Naive thymus-derived CD8-positive, alpha-beta T cell (primary cell): ENCODE measurements at places on chromosomes 6 and 20. TPM values are rescaled to one million over a fixed set of nuclear protein-coding genes. Genes with fewer than 3 reads are reported as not detected.

DNA sequence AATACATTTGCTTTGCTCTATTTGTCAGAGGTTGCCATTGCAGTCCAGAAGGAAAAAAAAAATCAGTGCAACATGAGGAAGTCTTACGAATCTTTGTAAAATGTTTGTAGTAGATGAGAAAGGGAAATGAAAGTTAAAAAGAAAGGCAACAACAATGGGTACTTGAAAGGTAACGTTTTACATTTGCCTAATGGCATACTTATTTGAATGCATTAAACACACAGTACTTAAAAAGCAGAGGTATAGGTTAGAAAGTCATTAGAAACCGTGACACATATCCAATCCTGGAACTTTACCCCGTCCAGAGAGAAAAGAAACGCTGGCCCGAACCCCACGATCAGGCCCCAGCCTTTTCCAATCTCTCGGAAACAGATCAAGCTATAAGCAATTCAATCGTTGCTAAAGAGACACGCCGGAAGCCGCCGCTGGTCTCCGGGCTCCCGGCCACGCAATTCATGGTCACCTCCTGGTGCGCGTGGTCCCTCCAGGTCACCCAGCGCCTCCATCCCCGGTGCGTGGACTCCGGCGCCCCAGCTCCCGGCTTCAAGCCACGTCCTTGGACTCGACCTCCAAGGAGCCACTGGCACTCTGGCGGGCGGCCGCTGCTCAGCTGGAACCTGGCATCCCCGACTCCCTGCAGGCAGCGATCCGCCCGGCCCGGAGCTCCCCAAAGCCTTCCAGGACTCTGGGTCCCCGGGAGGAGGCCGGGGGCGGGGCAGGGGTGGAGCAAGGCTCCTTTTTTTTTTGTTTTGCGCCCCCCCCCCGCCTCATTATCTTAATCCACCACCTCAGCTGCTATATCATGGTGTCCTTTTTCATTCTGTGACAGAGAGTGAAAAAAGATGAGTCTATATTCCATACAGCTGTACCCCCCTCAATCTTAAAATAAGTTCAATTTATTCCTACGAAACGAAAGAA lies at the start of gene SLC18B1:
SLC18B1 (minus strand) TSS at position 687 of the 918 bp plus-strand sequence; CDS start at position 506, 181 bp downstream.
- DNase-seq = peak; percentile 56

The SLC25A27 gene
- not detected for polyA plus RNA-seq

The MOCS1 gene
- 2.2 TPM for polyA plus RNA-seq

The F13A1 gene
- 0.04 TPM for polyA plus RNA-seq

GRCh38 chr6:133590814-133591213 lies 298.1 kb upstream of the TCF21 start:
- DNase-seq = no peak

DNA sequence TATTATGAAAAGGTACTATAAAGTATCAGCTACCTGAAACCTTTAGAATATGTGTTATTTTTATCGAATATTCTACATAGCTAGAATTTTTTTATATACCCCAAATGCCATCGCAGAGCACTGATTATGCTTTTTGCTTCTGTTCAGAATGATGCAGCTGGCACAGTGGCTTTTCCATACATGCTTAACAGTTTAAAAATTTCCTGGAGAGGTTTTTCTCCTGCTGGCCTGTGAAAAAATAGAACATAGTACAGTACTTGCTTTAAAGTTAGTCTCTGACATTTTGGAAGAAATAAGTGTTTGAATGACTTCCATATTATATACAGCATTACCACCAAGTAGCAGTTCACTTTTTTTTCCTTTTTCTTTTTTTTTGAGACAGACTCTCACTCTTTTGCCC lies 5.3 kb downstream of the DOP1A start:
- DNase-seq = no peak

The CUTA gene
- polyA plus RNA-seq = 385 TPM

- DNase-seq = no peak
These were observed 88.3 kb upstream of the HTR1E start for GRCh38 chr6:86848986-86849385.

The MICB gene
- polyA plus RNA-seq = 4.7 TPM

DNA sequence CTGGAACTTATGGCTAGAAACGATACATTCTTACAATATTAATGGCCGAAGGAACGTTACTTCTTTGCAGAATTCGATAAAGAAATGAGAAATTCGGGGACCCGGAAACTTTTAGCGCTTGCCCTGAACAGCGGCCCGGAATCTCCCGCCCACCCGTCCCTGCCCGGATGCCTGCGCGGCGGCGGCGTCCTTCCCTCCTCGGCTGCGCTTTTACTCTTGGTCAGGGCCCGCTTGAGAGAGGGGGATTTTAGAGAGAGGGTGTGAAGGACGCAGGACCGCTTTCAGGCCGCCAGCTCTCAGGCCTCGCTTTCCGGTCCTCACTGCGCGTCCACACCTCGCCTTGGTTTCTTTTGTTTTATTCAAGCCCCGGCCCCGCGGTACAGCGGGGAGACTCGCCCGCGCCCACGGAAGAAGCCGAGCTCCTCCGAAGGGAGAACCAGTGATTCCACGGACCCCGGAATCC lies 243.7 kb downstream of the ARID1B start:
- DNase-seq = no peak

GRCh38 chr6:116595247-116595646 lies 21.0 kb upstream of the RSPH4A start:
- DNase-seq = no peak

DNA sequence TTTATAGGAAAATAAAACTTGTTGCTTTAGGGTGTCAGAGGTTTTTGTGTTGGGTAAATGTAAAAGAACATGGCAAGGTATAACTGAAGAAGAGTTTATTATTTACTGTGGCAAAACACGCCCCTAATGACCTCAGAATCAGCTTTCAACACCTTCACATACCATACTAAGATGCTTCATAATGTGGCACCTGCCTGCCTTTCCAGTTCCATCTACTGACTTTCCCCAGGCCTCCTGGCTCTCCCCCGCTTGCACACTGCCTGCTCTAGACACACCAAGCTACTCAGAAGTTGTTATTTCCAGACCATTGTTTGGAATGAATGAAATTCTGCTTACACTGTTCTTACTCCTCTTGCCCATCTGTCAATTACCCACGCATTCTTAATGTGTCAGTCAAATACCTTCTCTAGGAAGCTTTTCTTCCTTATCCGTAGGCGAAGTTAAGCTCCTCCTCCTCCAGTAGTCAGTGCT lies 1.8 kb downstream of the TIAM2 start:
- no peak for DNase-seq

The TGM3 gene
- not detected for polyA plus RNA-seq

GRCh38 chr20:9280666-9281065 lies 211.8 kb downstream of the PLCB4 start:
- no peak for DNase-seq

The PACSIN1 gene
- polyA plus RNA-seq = 0.07 TPM

DNA sequence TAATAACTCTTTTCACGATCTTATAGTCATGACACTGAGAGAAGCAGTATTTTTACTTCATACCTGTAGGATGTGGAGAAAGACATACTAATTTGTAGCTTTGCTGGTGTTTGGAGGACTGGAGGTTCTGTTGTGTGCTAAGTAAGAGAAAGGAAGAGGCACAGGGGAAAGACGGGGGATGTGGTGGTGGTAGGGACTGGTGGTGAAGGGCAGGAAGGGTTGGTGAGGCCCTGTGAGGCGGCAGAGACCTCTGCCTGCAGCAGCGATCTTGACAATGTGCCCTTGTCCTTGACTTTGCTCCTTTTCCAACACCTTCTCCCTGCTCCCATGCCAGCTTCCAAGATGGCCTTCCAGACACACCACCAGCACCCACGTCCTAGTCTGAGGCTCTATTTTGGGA lies 32.6 kb upstream of the MPC1 start:
- peak; percentile 43 for DNase-seq

The NEURL2 gene
- 2.2 TPM for polyA plus RNA-seq

DNA sequence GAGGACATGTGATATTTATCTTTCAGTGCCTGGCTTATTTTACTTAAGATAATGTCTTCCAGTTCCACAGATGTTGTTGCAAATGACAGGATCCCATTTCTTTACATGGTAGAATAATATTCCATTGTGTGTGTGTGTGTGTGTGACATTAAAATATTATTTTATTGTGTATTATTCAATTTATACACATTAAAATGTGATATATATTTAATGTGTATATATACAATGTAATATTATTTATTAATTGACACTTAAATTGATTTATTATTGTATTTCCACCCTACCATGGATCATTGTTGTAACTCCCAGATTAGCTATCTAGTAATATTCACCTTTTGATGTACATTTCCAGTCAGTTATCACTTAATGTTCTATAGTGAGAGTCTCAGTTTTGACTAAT lies 1422.5 kb upstream of the ADGRB3 start:
- DNase-seq = no peak

The SLC9A8 gene
- 6.0 TPM for polyA plus RNA-seq

DNA sequence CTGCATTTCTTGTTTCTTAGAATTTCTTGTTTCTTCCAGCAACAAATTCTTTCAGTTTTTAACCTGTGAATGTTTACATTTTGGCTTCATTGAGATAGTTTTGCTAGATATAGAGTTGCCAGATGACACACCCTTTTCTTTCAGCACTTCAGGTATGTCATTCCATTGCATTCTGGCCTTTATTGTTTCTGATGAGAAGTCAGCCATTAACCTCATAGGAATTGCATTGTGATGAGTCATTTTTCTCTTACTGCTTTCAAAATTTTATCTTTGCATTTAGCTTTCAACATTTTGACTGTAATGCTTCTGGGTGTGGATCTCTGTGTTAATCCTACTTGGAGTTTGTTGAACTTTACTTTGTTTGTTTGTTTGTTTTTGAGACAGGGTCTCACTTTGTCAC lies 440.3 kb upstream of the HS3ST5 start:
- no peak for DNase-seq

The SUMO4 gene
- polyA plus RNA-seq = 0.37 TPM

DNA sequence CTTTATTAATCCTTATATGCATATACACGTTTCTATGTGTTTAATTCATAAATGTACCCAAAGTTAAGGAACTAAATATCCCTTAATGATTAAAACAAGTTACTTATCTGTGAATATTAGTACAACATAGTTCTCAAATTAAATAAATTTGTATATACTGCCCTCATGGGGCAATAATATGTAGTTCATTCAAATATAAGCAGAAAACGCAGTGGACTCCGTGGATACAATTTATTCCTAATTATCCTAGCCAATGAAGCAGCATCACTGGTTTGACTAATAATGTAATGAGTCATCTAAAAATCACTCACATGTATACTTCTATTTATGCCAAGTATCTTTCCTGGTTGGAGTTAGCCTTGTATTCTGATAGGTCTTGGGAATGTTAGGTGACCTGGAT lies 111.6 kb downstream of the TBC1D32 start:
- DNase-seq = no peak
